ENCODE measurements at places on chromosomes 7 and 10.

DNA sequence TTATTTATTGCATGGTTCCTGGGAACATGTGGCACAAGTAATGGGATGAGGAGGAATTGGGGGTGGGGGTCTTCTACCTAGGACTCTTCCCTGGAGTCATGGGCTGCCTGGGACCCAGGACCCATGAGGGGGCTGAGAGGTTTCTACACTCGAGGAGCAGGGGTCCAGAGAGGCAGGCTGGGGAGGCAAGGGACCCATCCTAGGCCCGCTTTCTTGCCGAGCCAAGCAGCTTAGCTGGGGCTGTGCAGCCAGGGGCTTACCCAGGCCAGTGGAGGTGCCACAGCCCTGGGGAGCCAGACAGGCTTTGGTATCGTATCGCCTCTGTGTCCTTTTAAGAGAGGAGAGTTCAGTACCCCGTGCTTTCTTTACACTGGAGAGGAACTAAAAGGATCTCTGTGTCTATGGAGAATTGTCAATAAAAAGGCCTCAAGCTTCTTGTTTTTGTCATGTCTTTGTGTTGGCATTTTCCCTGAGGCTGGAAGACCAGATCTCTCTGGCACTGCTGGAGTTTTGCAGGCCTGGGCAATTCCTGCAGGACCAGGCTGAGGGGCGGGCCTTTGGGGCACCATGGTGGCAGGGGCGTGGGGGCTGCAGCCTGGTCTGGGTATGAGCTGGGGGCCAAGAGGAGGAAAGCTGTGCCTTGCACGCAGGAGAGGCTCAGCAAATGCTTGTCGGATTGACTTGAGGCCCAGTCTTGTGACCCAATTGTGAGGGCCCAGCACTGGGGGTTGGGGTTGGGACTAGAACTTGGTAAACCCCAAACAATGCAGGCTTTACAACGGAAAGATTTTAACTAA is 11.1 kb downstream of the SFRP5 start:
- DNase-seq: no peak

- no peak for DNase-seq
These were observed 909.7 kb downstream of the DNAJB9 start for GRCh38 chr7:109479388-109479787.

GRCh38 chr10:14489522-14490177 is 158.9 kb upstream of the FRMD4A start:
- DNase-seq: no peak

GRCh38 chr10:89393898-89394297 is 1.5 kb downstream of the IFIT1 start:
- DNase-seq: no peak

DNA sequence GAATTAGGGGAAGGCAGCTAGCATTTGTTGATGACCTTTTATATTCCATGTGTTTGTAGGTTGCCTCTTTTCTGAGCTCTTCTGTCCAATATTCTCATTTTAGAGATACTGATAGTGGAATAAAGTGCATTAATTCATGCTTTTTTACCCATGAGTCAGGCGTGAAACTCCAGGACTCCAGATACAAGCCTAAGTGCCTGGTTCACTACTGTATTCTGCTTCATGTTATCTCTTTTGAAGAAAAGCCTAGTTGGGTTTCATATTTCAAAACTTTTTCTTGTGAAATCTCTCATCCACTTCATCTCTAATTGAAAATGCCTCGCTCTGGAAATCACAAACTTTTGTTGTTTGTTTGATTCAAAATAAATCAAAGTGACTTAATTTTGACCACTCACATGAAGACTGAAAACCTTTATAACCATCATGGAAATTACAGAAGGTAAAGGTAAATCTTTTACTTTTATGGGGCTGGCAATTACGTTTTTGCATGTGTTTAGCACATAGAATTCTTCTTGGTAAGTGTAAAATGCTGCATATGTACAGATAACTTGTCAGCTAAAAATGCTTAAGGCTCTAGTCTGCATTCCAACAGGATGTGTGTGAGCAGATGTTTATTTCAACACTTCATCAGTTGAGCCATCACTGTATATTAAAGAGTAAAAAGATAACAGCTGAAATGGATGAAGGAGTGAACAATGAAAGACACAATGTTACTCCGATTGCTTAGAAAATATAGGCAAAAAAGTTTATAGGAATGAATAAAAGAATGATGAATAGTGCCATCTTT is 961.8 kb upstream of the CELF2 start:
- DNase-seq: no peak

- DNase-seq: no peak
These were observed 53.0 kb downstream of the GRID1 start for GRCh38 chr10:86313621-86314041.

DNA sequence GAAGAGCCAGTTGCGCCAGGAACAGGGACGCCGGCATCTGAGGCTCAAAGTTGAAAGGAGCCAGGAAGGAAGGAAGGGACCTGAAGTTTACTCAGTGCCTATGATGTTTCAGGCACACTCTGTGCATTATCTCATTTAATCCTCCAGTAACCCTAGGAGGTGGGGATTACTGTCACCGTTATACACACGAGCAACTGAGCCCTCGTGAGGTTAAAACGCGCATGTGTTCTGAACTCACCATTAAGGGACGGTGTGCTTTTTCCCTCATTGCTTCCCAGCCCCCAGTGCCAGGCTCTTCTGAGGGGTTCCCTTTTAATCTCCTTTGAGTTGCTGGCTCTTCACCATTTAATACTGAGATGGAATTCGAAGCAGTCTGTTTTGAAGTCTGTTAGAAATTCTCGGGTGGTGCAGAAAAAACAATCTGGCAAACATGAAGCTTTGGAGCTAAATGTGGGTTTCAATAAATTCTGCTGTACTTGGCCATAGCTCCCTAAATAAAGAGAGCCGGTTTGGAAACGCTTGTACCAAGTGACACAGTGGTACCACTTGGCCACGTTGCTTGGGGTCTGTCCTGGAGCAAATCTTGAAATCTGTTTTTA is 102.2 kb downstream of the TAX1BP1 start:
- no peak for DNase-seq

DNA sequence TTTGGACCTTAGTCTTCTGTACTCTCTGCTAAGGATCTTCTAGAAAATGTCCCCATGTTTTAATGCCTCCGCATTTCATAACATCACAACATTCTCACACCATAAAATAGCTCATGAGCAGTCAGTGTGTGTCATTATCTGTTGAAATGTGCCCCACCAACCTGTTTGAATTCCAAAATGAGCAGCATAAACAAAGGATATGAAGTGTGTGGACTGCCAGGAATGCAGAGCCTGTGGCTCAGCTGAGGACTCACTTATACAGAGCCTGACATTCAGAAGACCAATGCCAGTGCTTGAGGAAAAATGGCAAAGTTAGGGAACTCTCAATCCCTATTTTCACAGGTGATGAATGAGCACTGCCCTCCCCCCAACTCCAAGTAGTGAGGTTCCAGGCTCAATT is 621.4 kb downstream of the POM121L12 start:
- no peak for DNase-seq

DNA sequence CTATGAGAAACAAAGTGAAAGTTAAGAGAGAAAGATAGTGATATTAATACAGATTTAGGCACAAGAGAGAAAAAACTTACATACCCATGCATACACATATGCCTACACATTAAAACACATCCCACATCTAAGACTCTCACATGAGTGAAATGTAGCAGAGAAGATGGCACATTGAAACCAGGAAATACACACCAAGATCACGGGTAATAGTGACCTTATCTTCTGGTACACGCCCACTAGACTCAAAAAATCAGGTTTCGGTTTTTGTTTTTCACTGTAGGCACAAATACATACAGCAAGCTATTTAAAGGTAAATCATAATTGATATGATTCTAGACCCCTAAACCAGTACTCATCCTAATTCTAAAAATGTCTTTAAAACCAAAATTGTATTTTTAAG is 225.2 kb upstream of the TAC1 start:
- no peak for DNase-seq

DNA sequence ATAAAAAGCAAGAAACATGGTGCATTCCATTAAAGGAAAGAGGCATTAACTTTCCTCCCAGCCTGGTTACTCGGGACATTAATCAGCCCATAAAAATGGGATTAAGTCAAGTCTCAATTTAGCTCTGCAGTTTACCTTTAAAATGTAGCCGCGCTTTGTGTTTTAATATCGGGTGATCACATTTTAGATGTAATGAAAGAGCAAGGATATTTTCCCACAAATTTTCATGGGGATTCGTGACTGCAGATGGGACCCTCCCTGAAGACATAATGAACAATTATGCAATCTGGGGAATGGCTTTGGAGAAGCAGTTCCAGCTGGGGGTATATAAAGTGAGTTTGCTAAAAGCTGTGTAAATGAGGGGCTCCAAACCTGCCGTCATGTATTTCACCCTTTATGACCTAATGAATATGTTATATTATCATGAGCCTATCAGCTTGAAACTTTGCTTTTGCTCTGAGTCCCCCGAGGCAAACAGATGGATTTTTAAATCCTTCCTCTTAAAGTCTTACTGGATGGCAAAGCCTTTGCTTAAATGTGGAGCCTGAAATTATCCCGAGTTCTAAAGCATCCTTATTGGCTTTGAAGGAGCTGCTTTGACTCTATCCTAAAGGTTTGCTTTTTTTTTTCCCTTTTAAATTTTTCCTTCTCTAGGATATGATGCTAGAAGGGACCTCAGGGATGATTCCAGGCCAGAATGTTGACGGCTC is 31.8 kb downstream of the BAMBI start:
- DNase-seq: no peak

- DNase-seq: no peak
These were observed 44.8 kb upstream of the KCNIP2 start for GRCh38 chr10:101888251-101888949.

DNA sequence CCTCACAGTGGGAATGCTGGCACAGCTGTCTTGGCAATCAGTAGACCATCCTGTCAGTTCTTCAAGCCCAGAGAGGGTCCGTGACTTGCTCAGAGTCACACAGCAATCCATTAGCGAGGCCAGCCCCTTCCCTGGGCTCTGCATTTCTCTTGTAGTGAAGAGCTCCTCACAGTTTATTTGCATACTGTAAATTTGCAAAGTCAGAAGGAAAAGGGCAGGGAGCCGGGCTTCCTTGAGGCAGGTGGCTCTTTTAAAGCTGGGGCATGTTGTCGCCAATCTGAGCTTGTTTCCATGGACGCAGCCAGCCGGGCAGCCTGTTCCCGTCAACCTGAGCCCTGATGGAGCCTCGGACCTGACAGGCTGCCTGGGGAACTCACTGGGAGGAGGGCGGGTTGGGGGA is 123.4 kb downstream of the CUX1 start:
- DNase-seq: no peak

DNA sequence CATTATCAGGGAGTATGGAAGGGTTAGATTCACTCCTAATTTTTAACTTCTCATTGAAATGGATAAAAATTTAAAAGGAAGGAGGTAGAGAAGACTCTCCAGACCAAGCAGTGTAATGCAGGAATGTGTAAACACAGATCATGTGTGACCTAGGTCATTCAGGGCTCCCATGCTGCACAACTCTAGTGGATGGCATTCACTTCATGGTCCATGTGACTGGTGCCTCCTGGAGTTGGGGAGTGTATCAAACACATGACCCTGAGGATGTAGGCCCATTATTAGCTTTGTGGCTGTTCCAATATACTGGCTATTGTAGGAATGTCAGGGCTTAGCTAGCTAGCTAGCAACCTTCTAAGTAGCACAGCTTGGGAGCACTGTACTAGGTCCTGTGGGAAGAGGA is 109.9 kb downstream of the SLC25A13 start:
- DNase-seq: no peak

DNA sequence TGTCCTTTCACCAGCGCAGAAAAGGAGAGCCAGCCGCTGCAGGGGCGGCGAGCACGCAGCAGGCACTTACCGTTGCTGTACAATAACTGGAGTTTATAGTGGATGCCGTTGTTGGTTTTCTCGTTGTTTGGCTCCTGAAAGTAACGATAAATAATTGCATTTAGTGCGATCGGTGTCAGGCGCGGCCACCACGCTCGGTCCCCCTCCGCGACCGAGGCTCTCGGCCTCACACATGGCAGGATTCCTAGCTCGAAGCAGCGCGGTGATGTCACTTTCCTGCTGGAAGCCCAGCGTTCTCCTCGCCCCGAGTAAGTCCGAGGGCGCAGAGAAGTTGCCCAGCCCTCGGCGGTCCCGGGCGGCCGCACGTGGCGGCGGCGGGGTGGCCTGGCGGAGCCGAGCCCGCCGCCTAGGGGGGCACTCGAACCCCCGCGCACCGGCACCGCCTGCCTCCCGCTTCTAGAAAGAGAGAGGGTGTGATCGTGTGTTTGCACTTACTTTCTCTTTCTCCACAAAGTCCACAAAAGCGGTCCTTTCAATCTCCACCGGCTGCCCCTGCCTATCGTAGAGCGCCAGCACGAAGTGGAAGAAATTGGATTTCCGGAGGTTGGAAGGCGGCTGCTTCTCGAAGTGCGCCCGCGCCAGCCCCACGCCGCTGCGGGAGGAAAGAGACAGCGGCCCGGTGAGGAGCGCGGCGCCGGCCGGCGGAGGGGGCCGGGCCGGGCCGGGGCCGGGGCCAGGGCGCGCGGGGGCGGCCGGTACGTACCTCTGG is 1.0 kb downstream of the EBF3 start:
- DNase-seq: no peak

- DNase-seq: no peak
These were observed 120.1 kb downstream of the PFKFB3 start for GRCh38 chr10:6322805-6323204.

- DNase-seq: no peak
These were observed 57.0 kb downstream of the LRRN3 start for GRCh38 chr7:111147708-111148533.

All from SK-N-MC (cell line).